M059J (cell line): ENCODE measurements at places on chromosomes 1 and 21. TPM values are rescaled to one million over a fixed set of nuclear protein-coding genes. Genes with fewer than 3 reads are reported as not detected.

The IQGAP3 gene
- total RNA-seq = 23.7 and 40.5 TPM in 2 replicates

The AADACL3 gene
- total RNA-seq = not detected in 2 replicates

The CHI3L1 gene
- not detected in 2 replicates for total RNA-seq

The KCNQ4 gene
- 0.05 TPM in 1 of 2 replicates, not detected in the other for total RNA-seq

The SYTL1 gene
- total RNA-seq = 1.4 and 2.9 TPM in 2 replicates

The SGIP1 gene
- total RNA-seq = 3.9 and 5.8 TPM in 2 replicates

The CATSPER4 gene
- not detected in 2 replicates for total RNA-seq

The FMO3 gene
- 0.10 TPM in 1 of 2 replicates, not detected in the other for total RNA-seq

The DMBX1 gene
- total RNA-seq = not detected in 2 replicates

The C1orf94 gene
- 3.7 and 4.0 TPM in 2 replicates for total RNA-seq

The CHODL gene
- 0.76 TPM in 1 of 2 replicates, not detected in the other for total RNA-seq

The B3GALT2 gene
- total RNA-seq = 0.10 TPM in 1 of 2 replicates, not detected in the other

The IFNAR2 gene
- total RNA-seq = 9.1 and 17.6 TPM in 2 replicates

The HHIPL2 gene
- 3.3 and 3.9 TPM in 2 replicates for total RNA-seq

The KCNE2 gene
- 0.10 TPM in 1 of 2 replicates, not detected in the other for total RNA-seq

The DNAJC28 gene
- total RNA-seq = 1.9 TPM in 2 replicates

The EDN2 gene
- total RNA-seq = not detected in 2 replicates

The RIPPLY3 gene
- 0.62 and 0.64 TPM in 2 replicates for total RNA-seq

The RIPK4 gene
- 13.1 and 20.5 TPM in 2 replicates for total RNA-seq

The GPR3 gene
- 2.0 and 2.6 TPM in 2 replicates for total RNA-seq

The OPTC gene
- total RNA-seq = not detected in 2 replicates

The CD160 gene
- total RNA-seq = not detected in 2 replicates

The TEX38 gene
- total RNA-seq = not detected in 2 replicates
